NCI-H460 (cell line): ENCODE measurements at places on chromosomes 16 and 17. TPM values are rescaled to one million over a fixed set of nuclear protein-coding genes. Genes with fewer than 3 reads are reported as not detected.

DNA sequence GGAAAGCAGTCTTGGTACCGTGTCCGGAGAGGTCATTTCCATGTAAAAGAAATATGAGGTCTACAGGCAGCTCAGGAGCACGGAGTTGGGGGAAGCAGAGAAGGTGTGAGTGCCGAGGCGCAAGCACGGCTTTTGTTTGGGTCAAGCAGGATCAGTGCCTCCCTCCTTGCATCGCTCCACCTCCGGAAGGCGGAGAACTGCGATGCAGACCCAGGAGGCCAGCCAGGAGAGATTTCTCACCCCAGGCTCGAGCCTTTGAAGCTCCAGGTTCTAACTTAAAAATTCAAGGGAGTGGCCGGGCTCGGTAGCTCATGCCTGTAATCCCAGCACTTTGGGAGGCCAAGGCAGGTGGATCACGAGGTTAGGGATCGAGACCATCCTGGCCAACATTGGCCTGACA is 25.0 kb downstream of the NAA60 start:
- no peak for DNase-seq

CCDC78 gene
- total RNA-seq: 4.1 and 4.5 TPM in 2 replicates

DNA sequence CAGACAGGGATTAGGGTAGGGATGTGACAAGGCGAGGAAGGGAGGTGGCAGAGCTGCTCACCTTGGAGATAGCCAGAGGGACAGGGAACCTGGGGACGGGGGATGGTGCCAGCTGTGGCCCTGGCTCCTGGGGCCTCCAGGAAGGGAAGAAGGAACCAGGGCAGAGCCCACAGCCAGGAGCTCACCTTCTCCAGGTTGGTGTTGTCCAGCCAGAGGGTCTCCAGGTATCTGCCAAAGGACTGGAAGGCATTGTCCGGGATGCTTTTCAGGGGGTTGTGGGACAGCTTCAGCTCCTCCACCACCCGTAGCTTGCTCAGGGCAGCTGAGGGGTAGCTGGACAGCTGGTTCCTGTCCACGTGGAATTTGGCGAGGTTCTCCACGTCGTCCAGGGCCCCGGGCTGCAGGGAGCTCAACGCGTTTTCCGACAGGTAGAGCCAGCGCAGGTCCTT is 801 bp downstream of the CHAD start:
- no peak for DNase-seq

GNG13 gene
- total RNA-seq: not detected in 2 replicates

GRCh38 chr16:9429646-9430330 is 338.3 kb downstream of the HAPSTR1 start:
- no peak for DNase-seq

GRCh38 chr16:1441391-1441829 is 2.9 kb downstream of the CCDC154 start:
- DNase-seq: no peak
